Progenitor cell of endocrine pancreas (in vitro differentiated cells): ENCODE measurements at places on chromosomes 11 and 22. TPM values are rescaled to one million over a fixed set of nuclear protein-coding genes. Genes with fewer than 3 reads are reported as not detected.

FEN1 gene
- 34.4 and 36.6 TPM in 2 replicates for total RNA-seq

ESAM gene
- 1.4 and 1.6 TPM in 2 replicates for total RNA-seq

DNA sequence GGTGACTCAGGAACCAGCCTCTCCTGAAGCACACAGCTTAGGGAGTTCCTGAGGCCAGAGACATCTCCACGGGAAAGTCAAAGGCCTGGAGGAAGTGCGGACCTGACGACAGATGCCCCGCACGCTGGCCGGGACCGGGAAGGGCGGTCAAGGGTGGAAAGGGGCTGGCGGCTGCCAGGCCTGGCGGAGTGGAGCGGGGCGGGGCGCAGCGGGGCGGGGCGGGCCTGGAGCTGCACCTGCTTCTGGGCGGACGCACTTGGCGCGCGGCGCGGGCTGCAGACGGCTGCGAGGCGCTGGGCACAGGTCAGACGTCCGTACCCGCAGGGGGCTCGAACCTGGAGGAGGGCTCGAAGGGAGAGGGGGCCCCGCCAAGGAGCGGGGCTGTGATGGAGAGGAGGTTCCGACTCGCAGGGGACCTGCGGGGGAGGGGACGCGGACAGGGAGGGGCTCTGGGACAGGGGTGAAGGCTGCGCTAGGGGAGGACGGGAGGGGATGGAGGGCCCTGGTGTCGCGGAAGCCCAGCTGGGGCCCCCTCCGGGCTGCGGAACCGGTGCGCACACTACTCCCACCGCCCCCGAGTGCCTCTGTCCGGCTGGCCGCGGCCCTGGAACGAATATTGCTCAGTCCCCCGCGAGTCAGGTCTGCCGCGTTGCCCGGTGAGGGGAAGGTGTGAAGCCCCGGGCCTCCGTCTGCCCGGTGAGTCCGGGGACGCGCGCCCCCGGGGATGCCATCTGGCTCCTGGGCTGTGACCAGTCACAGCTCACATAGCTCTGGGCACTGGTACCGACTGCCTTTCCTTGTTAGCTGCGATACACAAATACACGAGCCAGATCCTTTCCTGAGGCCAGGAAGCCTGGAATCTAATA is at the start of gene TMEM45B:
Gene TMEM45B, plus strand, starts transcription at position 253 of the 866 bp plus-strand sequence. CDS start 36,635 bp downstream, outside the sequence.
- DNase-seq, result peak; percentile 20
- H3K27ac ChIP-seq, result no peak within 1 kb of the TSS
- peaks cover 56% of the 10 kb centered on the region for H3K27me3 ChIP-seq

- H3K36me3 ChIP-seq, result no peaks in the 10 kb centered on the region
- peaks cover 38% of the 10 kb centered on the region for H3K27me3 ChIP-seq
- peaks cover 6% of the 10 kb centered on the region for H3K4me1 ChIP-seq
- peak overlapping the region; percentile 65 for H3K27ac ChIP-seq
- no peak for DNase-seq
These were observed 86.3 kb upstream of the RTL6 start for GRCh38 chr22:44584256-44584902.

GRCh38 chr11:128582496-128583366 is 4.6 kb downstream of the ETS1 start:
- no peak overlapping the region for H3K27ac ChIP-seq
- no peaks in the 10 kb centered on the region for H3K36me3 ChIP-seq
- H3K4me1 ChIP-seq, result peaks cover 1% of the 10 kb centered on the region
- no peak overlapping the region for H3K4me3 ChIP-seq
- peaks cover 86% of the 10 kb centered on the region for H3K27me3 ChIP-seq

GTSE1 gene
- 24.2 and 25.1 TPM in 2 replicates for total RNA-seq

DNA sequence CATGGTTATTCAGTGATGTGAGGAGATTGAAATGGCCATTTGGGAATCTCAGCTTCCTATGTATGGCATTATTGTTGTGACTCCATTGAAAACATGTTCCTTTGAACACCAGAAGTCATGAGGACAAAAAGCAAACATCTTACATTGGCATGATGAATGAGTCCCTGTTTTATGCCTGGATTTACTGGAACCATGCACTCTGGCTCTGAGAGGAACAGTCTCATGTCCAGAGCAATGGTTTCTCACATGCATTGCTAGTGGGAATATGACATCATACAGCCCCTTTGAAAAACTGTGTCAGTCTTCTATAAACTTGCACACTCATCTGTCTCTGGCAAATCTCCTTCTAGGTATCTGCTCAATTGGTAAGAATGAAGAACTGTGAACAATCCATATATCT is 3.4 kb upstream of the KDM4F start:
- peaks cover 4% of the 10 kb centered on the region for H3K27me3 ChIP-seq
- H3K4me3 ChIP-seq, result no peak overlapping the region
- H3K27ac ChIP-seq, result no peak overlapping the region

FBXO7 gene
- 86.4 and 87.2 TPM in 2 replicates for total RNA-seq

- peak overlapping the region; percentile 100 for H3K4me3 ChIP-seq
- DNase-seq, result no peak
- peaks cover 32% of the 10 kb centered on the region for H3K4me1 ChIP-seq
- H3K36me3 ChIP-seq, result peaks cover 3% of the 10 kb centered on the region
- peak overlapping the region; percentile 99 for H3K27ac ChIP-seq
These were observed 2.3 kb downstream of the PICALM start for GRCh38 chr11:86066657-86067008.

HOATZ gene
- total RNA-seq, result not detected in 2 replicates

DNA sequence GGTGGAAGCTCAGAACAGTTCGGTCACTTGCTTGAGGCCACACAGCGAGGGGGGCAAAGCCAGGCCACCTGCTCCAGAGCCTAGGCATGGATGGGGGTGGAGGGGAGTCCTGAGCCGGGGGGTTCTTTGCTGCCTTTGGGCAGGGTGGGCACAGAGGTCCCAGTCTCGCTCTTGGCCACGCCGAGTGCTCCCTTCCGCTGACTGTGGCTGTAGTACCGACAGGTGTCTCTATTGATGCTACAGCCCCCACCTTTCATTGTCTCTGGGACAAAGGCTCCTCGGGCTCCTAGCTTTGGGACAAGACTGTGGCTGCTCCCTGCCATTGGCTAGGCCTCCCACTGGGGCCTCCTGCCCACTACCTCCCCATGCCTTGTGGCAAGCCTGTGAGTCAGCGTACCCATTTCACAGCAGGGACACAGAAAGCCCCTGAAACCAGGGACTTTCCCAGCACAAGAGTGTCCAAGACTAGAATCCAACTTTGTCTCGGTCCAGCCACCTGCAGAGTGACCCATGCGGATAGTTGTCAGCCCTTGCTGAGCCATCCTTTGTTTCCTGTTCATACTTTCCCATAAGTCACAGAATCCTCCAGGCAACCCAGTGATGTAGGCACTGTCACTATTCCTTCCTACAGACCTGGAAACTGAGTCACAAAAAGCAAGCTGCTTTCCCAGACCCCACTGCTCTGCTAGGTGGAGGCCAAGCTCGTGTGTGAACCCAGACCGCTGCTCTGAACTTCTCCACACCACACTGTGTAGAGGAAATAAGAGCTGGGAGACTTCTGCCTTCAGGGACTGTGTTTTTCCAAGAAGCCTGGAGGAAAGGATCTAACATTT is 17.2 kb downstream of the MYEOV start:
- H3K27ac ChIP-seq, result no peak overlapping the region
- H3K36me3 ChIP-seq, result no peaks in the 10 kb centered on the region
- H3K4me3 ChIP-seq, result no peak overlapping the region
- no peak for DNase-seq

NFAM1 gene
- total RNA-seq, result 0.31 and 0.69 TPM in 2 replicates

BCO2 gene
- 3.0 and 3.6 TPM in 2 replicates for total RNA-seq

DNA sequence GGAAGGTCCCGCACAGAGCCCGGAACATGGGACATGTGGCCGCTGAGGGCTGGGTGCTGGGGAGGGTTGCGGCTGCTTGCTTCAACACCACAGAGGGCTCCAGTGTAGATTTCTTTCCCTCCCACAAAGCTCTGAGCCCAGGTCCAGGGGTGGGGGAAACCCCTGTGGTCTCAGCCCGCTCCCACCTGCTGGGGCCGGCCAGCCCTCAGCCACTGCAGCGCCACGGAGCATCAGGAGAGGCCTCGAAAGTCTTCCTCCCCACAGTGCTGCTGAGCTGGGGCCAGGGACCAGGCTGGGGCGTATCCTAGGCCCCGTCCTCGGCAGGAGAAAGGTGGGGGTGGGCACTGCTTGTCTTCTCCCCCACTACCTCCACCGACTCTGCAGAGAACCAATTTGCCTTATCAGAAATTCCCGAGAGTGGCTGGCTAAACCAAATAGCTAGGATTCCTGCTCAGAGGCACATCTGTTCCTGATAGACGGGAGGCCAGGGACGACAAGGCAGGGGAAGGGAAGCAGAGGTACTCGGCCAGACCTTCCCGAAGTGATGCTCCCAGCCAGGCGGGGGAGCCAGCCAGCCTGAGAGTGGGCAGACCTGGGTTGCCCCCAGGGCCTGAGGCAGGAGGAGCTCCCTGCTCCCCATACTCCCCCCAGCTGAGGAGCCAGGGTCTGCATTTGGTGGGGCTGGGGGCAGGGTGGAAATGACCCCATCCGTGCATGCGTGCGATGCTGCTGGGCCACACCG is 18.7 kb downstream of the IGF2 start:
- H3K4me3 ChIP-seq, result no peak overlapping the region
- H3K36me3 ChIP-seq, result peaks cover 1% of the 10 kb centered on the region
- H3K27me3 ChIP-seq, result peaks cover 11% of the 10 kb centered on the region
- no peak overlapping the region for H3K27ac ChIP-seq
- peaks cover 18% of the 10 kb centered on the region for H3K4me1 ChIP-seq
- no peak for DNase-seq

GRCh38 chr11:57191311-57192219 is 9.8 kb downstream of the LRRC55 start:
- H3K27me3 ChIP-seq, result peaks cover 14% of the 10 kb centered on the region
- H3K4me1 ChIP-seq, result no peaks in the 10 kb centered on the region
- no peak overlapping the region for H3K27ac ChIP-seq
- DNase-seq, result no peak
- no peaks in the 10 kb centered on the region for H3K36me3 ChIP-seq

SOX6 gene
- 32.6 and 34.9 TPM in 2 replicates for total RNA-seq

DGAT2 gene
- 1.2 and 1.4 TPM in 2 replicates for total RNA-seq

- peaks cover 3% of the 10 kb centered on the region for H3K4me1 ChIP-seq
- H3K4me3 ChIP-seq, result no peak overlapping the region
- peaks cover 45% of the 10 kb centered on the region for H3K27me3 ChIP-seq
- H3K27ac ChIP-seq, result no peak overlapping the region
These were observed 20.1 kb upstream of the NNMT start for GRCh38 chr11:114276077-114276476.

GRCh38 chr22:35205961-35206360 is 51.3 kb upstream of the HMGXB4 start:
- H3K4me1 ChIP-seq, result peaks cover 6% of the 10 kb centered on the region
- H3K36me3 ChIP-seq, result no peaks in the 10 kb centered on the region
- no peak for DNase-seq
- peak overlapping the region; percentile 54 for H3K27ac ChIP-seq
